ENCODE measurements at places on chromosomes 2 and 18.

DNA sequence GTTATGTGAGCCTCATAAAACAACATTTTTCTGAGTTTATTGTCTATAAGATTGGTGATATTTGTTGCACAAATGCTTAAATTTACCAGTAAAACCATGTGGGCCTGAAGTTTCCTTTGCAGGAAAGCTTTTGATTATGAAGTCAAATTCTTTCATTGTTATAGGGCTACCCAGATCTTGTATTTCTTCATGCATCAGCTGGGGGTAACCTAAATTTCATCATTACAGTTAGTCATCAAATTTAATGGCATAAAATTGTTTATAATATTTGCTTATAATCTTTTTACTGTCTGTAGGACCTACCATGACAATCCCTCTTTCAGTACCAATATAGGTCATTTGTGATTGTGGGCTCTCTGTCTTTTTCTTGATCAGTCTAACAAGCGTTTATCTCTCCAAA is 47.8 kb downstream of the SMAD2 start:
- no peak for DNase-seq

GRCh38 chr2:30766666-30767065 is 40.6 kb downstream of the CAPN13 start:
- DNase-seq: no peak

- DNase-seq: no peak
Observed at GRCh38 chr2:232288489-232289030, 90.0 kb upstream of the ALPP start.

- no peak for DNase-seq
Observed at GRCh38 chr2:157261199-157261782, 3.8 kb downstream of the GALNT5 start.

DNA sequence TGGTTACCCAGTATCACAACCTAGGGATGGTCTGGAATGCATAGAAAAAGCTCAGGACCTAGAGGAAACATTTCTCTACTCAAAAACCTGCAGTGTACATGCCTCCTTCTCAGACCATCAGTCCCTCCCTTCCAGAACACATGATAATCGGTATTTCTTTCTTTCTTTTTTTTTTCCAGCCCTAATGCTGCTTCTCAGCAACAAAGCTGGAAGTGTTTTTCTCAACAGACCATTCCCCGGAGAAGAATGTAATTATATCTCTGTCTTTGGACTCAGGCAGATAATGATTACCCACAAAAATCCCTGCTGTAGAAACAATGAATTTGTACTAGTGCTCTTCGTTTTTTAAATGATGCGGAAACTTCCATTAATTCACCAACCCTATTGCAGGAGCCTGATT is 44.1 kb upstream of the NDUFV2 start:
- no peak for DNase-seq
